GM23248 (cell line): ENCODE measurements at places on chromosomes 13 and 19.

GRCh38 chr13:30526612-30527495, 61.1 kb upstream of the HMGB1 start:
- DNase-seq = no peak

- peak; percentile 37 for DNase-seq
These were observed 5.5 kb upstream of the LILRA6 start for GRCh38 chr19:54248016-54248601.

- DNase-seq = peak; percentile 33
These were observed 812 bp downstream of the DPY19L3 start for GRCh38 chr19:32406161-32407003.

GRCh38 chr19:42375415-42376176, 14.5 kb downstream of the CNFN start:
- DNase-seq = no peak

DNA sequence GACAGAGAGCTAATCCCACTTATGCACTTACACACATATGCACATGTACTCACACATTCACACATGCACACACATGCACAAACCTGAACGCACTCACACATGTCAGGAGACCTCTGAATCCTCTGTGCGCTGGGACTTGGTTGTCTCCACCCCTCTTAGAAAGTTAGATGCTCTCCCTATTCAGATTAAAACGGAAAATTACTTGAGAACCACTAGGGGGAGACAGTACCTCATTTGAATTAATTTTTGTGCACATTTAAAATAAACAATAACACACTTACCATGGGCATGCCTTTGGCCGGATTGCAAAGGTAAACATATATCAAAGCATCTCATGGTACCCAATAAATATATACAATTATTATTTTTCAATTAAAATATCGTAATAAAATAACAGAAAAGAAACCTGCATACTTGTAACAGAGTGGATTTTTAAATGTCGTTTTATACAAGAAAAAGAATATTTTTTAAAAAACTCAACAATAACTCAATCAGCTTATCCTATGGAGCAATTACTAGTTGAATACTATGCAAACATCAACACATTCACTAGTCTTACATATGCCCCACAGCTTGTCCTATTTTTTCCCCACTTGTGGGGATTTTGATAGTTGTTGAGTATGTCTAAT, 9.5 kb upstream of the LILRB4 start:
- peak; percentile 40 for DNase-seq

DNA sequence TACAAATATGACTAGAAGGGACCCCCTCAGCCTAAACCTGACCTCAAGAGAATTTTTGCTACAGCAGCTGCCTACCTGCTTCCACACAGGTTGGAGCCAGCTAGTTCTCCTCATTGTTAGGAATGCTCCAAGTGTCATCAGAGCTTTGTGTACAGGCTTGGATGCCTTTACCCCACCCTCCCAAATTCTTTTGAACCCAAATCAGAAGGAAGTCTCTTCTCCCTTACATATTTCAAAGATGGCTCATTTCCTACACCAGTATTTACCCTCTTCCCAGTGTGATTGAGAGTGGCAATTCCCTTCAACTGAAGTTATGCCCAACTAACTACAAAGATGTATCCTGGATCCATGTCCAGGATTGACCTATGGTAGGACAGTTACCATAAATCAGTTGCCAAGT, 323.2 kb downstream of the OXGR1 start:
- DNase-seq = peak; percentile 2

- DNase-seq = no peak
These were observed 61.4 kb downstream of the MICU2 start for GRCh38 chr13:21542563-21542962.

DNA sequence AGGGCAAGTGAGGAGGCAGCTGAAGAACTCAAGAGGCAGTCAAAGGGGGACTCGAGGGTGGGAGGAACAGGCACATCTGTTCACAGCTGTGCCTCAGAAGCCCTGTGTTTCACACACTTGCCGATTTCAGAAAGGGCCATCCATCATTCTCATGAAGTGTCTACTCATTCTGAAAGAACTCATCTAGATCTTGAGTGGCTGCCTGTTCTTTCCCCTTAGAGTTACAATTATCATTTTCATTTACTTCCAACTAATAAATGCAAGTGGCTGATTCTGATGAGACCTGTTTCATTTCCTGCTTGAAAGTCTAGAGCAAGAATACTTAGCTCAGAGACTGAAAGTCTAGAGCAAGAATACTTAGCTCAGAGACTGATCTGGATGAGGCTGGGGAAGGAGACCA, 1145.1 kb downstream of the UQCRFS1 start:
- no peak for DNase-seq

GRCh38 chr13:21074546-21074945, 13.2 kb upstream of the LATS2 start:
- DNase-seq = peak; percentile 67

- peak; percentile 98 for DNase-seq
These were observed at the start of gene NUDT15 for GRCh38 chr13:48037346-48038173. Gene NUDT15, plus strand, starts transcription at chr13:48037726. Its CDS starts 21 bp downstream, at chr13:48037747.

- no peak for DNase-seq
These were observed 527.6 kb downstream of the LMO7 start for GRCh38 chr13:76163761-76164160.

- DNase-seq = peak; percentile 94
These were observed 8.4 kb downstream of the ZNF808 start for GRCh38 chr19:52535771-52536447.

DNA sequence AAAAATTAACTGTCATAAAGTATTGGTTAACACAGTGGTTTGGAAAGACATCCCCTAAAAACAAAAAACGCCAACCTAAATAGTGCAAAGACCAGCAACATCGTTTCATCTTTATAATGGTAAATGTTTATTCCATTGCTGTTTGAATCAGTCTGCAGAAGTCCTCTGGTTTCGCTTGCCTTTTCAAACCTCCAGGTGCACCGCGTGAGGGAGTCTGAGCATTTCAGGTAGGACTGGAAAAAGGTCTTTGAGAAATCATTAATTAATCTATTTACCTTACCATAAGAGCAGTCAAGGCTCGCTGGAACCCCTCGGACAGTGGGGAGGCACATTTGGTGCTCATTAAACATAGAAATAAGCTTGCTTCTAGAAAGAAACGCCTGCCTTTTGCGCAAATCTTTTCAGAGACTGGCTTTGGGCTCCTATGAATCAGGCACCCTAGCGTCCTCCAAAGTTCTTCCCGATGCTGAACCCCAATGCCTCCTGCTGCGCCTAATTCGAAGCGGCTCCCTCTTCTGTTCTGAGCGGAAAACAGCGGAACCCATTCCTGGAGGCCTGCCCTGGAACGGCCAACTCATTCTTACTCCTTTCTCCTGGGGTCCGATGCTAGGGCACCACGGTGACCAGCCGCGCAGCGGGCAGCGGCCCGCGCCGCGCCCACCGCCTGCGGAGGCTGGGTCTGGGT, 951 bp upstream of the MTUS2 start:
- DNase-seq = peak; percentile 56

GRCh38 chr19:48573163-48573505, 21.2 kb downstream of the SULT2B1 start:
- DNase-seq = no peak

DNA sequence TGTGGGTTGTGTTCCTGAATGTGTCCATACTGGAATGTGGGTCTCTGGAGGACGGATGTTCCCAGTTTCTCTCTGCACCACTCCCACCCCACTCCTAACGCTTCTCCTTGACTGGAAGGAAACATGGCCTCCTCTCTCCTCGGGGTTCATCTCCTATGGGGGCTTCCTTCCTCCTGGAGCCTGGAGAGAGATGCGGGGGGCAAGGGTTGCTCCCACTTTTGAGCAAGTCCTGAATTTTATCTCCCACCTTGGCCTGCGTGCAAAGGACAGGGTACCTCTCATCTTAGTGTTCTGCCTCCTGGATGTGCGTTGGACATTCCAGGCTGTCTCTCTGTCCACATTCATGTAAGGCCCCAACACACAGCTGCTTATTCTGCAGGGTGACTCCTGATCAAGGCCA, 52.5 kb upstream of the UQCRFS1 start:
- DNase-seq = no peak

DNA sequence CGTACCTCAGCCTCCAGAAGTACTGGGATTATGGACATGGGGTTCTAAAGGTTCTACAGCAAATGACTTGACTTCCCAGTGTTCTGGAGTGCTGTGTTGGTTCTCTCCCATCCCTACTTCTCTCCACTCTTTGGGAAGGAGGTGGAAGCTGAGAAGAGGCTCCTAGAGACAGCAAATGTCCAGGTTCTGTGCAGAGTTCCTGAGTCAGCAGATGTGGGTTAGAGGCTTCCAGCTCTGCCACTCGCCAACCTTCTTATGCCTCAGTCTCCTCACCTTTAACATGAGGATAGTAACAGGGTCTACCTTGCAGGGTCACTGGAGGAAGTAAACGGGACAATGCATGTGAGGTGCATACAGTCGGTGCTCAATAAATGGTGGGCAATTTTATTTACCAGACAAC, 80.5 kb upstream of the VSTM2B start:
- DNase-seq = no peak

- peak; percentile 71 for DNase-seq
These were observed 81.5 kb downstream of the RYR1 start for GRCh38 chr19:38514812-38515633.

DNA sequence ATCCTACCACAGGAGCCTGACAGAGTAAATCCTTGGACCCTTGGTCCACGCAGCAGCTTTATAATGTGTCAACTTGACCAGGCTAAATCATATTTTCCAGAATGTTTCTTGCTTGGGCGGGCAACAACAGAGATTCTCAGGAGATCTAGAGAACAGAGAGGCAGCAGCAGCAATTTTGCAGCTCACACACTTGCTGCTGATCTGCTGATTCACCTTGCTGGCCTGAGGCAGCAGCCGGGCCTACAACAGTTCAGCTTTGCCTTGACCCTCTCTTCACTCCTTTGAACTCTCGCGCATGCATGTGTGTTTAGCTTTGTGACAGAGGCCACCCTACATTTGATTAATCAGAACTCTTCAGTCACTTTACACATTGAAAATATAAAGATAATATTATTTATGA, 159.3 kb downstream of the UGGT2 start:
- DNase-seq = no peak

DNA sequence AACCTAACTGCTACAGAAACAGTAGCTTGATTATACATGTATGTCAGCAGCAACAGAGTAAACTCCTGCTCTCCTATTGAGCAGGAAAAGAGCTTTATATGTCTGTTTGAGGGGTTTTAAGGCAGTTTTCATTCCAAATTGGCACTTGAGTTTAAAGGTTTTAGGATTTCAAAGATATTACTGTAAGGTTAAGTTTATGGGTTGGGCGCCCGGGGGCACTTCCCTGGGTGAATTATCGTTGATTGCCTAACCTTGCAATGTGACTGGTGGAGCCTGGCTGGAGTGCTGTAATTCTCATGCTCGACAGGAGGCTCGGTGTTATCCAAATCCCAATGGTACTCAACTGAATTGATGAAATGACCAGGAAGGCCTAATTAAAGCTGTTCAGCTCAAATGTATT, 1586.1 kb downstream of the OLFM4 start:
- DNase-seq = no peak

DNA sequence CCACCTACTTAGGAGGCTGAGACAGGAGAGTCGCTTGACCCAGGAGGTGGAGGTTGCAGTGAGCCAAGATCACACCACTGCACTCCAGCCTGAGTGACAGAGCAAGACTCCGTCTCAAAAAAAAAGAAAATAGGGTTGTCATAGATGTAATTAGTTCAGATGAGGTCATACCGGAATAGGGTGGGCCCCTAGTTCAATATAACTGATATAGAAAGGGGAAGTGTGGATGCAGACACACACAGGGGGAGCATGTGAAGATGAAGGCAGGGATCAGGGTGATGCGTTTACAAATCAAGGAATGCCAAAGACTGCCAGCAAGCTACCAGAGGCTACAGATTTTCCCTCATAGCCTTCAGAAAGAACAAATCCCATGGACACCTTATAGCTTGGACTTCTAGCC, 24.3 kb upstream of the EEF1AKMT1 start:
- no peak for DNase-seq

DNA sequence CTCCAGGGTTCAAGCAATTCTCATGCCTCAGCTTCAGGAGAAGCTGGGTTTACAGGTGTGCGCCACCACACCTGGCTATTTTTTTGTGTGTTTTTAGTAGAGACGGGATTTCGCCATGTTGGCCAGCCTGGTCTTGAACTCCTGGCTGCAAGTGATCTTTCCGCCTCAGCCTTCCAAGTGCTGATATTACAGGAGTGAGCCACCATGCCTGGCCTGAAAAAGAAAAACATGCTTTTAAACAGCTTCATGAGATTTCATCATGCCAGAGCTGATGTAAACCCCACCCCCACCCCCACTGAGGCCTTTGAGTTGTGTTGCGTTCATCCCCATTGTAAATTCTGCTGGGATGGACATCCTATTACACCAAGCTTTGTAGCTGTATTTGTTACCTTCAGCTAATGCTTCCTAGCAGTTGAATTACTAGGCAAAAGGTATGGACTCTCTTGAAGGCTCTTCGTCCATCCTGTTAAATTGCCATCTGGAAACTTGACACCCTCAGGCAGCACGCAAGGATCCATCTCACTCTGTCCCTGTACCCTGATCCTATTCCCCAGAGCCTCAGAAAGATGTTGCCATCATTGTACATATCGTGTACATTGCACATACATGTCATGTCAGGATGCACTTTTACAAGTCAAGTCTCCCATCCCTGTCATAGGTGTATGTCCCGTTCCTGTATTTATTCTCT, 47.3 kb downstream of the NFIX start:
- peak; percentile 65 for DNase-seq

GRCh38 chr19:57075125-57075524, 44.7 kb upstream of the USP29 start:
- DNase-seq = no peak

DNA sequence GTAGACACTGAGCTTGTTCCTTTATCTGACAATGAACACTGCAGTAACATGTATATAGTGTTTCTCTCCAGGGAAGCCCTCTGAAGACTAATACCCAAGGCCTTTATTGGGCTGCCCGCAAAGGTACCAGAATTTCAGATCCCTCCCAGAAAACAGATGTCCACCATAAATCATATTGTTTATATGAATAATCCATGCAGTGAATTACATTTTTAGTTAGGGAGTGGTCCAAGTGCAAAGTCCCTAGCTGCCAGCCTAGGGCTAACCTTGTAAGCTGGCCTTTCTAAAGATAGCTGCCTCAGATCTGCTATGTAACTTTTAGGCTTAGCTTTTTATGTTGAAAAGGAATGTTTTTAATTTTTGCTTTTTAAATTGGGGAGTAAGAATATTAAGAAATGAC, 44.7 kb downstream of the TDRD3 start:
- no peak for DNase-seq

GRCh38 chr19:3821857-3822364, 35.7 kb upstream of the MATK start:
- peak; percentile 53 for DNase-seq

- DNase-seq = peak; percentile 90
These were observed 182.0 kb upstream of the SERP2 start for GRCh38 chr13:44191504-44192171.

DNA sequence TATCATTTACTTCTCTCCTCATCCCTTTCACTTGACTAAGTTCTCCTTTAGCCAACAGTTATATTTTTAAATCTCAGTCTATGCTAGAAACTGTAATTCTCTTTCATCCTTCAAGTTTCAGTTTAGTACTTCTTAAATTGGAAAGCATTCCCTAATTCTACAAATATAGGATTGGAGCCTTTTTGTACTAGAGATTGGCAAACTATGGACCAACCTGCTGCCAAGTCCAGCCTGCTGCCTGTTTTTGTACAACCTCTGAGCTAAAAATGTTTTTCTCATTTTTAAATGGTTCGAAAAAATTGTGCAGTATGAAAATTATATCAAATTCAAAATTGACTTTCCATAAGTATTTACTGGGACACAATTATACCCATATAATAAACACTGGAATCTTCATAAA, 1381.5 kb upstream of the SPRY2 start:
- DNase-seq = no peak

- no peak for DNase-seq
These were observed 13.7 kb upstream of the IZUMO2 start for GRCh38 chr19:50176775-50177174.

GRCh38 chr19:16285769-16286498, 38.7 kb upstream of the KLF2 start:
- no peak for DNase-seq
